ENCODE measurements at places on chromosomes 11 and 22.

- DNase-seq = no peak
Observed at GRCh38 chr11:73239571-73240189, 21.6 kb downstream of the P2RY2 start.

DNA sequence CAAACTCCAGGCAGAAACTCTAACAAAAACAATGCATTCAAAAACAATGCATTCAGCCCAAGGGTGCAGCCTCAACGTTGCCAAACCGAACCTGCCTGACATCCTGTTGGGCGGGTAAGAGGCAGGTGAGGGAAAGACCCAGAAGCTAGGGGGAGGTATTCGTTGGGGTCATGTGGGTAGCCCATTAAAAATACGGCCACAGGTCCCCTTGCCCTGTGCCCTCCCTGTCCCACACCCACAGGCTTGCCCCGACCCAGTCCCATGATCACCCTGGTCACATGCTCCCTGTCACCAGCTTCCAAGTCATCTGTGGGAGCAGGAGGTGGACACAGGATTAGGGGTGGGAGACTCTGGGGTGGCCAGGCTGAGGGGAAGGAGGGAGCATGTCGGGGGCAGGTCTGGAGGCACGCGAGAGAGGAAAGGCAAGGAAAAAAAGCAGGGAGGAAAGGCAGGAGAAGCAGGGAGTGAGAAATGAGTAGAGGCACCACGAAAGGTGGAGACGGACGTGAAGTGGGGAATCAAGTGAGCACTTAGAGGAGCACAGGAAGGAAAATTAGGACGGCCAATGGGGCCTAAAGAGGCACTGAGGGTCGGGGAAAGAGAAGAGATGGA is 683 bp downstream of the PLA2G6 start:
- DNase-seq = no peak

DNA sequence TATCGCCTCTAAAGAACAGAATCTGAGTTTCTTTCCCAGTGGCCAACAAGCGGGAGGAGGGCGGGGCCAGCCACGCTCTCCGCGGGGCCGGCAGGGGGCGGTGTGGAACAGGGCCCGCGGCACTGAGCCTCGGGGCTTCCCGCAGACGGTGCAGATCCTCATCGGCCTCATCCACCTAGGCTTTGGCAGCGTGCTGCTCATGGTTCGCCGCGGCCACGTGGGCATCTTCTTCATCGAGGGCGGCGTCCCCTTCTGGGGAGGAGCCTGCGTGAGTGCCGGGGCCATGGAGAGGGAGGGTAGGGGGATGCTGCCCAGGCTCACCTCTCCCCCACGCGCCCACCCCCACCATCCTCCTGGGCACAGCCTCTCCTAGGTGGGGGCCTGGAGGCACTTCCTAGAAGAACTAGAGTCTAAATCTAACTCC is 10.7 kb downstream of the MS4A15 start:
- DNase-seq = no peak

GRCh38 chr11:80466570-80466969 is 1025.7 kb upstream of the TENM4 start:
- no peak for DNase-seq

- no peak for DNase-seq
Observed at GRCh38 chr22:19383292-19383691, 48.2 kb downstream of the HIRA start.

DNA sequence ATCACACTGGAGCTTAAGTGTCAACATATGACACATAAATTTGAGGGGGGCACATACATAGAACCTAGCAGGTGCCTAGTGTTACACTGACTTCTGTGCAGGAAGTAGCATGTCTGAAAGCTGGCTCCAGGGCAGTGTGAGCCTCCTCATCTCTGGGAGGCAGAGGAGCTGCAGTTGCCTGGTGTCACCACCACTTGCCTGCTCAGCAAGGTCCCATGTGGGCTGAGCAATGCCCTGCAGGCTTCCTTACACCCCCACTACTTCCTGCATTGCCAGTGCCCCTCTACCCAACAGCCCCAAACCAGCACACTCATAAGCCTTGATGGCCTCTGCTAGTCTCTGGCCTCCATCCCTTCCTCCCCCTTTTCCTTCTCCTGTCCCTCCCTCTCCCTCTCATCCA is 165.8 kb downstream of the BUD13 start:
- no peak for DNase-seq

GRCh38 chr22:29716814-29717545 is 2.8 kb upstream of the CABP7 start:
- DNase-seq = peak; percentile 58

DNA sequence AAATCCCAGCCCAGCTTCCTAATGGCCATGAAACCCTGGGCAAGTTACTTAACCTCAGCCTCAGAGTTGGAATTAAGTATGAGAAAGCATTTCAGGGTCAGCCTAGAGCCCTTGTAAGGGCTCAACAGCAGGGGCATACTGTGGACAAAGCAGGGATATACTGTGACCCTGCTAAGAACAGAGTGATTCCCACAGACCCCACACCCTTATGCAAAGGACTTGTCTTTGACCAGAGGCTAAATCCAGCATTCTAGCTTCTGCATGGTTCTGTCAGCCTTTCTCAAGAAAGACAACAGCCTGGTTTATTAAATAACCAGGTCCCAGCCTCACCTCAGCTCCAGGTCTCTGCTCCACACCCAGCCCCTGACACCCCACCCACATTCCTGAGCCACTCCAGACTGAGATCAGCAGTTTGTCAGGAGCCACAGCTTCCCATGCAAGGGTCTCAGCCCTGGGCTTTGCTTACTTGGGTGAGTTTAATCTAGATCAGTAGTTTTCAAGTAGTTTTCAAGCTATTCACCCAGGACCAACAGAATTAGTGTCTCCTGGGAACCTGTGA is 69.2 kb downstream of the GALNT18 start:
- DNase-seq = no peak

DNA sequence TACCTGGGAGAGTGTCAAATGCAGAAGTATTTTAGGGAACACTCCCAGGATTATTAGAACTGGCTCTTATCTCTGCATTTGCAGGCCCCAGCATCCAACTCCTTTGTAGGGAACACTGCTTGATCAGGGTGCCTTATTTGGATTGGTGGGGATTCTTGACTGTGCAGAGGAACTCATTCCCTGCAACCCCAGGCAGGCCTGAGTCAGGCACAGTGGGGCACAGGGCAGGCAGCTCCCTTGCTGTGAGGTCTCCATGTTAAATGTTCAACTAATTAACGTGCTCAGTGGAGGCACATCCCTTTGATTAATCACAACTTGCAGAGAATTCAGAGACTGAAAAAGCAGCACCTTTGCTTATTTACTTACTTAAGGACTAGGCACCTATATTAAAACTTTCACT is 102.3 kb upstream of the TENM4 start:
- DNase-seq = no peak

- peak; percentile 57 for DNase-seq
Observed at GRCh38 chr22:38927033-38927781, 30.2 kb upstream of the APOBEC3A start.

- DNase-seq = no peak
Observed at GRCh38 chr11:115500547-115501501, 3.4 kb downstream of the CADM1 start.

GRCh38 chr11:126456783-126457542 is 101.5 kb downstream of the ST3GAL4 start:
- no peak for DNase-seq

GRCh38 chr11:1639102-1639620 is 9.6 kb downstream of the KRTAP5-5 start:
- no peak for DNase-seq

DNA sequence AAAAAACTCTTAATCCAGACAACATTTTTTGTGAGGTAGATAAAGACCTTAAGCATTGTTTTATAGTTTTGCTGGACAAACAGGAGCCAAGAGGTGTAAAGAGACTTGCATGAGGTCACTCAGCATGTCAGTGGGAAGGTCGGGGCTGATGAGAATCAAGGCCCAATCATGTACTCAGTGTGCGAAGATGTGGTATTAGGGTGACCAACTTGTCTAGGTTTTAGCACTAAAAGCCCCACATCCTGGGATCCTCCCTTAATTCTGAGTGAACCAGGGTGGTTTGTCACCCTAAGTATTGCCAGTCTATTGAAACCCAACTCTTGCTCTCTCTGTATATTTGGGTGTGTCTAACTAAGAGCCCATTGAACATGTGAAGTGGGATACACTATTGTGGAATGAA is 19.5 kb upstream of the SORL1-AS1 start:
- no peak for DNase-seq

GRCh38 chr11:70226967-70227366 is 23.9 kb downstream of the FADD start:
- no peak for DNase-seq

- peak; percentile 55 for DNase-seq
Observed at GRCh38 chr22:38114484-38115398, 4.3 kb upstream of the BAIAP2L2 start.

GRCh38 chr11:57773026-57773598 is 11.5 kb downstream of the CTNND1 start:
- no peak for DNase-seq

- DNase-seq = no peak
Observed at GRCh38 chr11:19697721-19698121, 14.9 kb upstream of the NAV2 start.

GRCh38 chr11:84518631-84519183 is 1108.4 kb downstream of the DLG2 start:
- no peak for DNase-seq

DNA sequence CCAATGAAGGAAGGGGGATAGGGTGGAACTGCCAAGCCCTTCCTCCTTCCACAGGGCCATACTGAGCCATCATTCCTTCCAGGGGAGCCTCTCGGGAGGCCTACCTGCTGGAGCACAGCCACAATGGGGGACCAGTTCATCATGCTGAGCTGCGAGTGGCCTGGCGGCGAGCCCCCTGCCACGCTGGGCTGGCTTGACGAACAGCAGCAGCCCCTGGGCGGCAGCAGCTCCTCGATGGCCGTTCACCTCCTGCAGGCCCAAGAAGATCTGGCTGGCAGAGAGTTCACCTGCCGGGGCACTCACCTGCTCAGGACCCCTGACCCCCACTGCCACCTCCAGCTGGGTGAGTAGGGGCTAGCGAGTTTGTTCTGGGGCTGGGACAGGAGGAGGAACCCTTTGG is 5.9 kb downstream of the VSIG10L2 start:
- DNase-seq = no peak

GRCh38 chr11:103948187-103948763 is 88.2 kb upstream of the DDI1 start:
- DNase-seq = no peak

DNA sequence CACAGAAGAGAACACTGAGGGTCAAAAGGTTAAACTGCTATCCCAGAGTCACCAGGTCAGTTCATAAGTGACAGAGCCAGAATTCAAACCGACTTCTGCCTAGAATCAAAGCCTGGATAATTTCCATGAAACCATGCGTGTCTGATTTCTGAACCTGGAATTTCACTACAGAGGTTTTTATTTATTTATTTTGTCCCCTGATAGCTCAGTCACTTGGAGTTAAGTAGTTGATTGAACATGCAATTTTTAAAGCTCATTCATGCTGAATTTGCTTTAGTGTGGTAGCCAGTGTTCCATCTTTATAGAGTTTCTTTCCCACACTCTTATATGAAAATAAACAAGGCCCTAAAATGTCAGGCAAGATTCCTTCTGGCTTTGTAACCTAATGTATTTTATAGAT is 93.2 kb downstream of the NAV2 start:
- no peak for DNase-seq

DNA sequence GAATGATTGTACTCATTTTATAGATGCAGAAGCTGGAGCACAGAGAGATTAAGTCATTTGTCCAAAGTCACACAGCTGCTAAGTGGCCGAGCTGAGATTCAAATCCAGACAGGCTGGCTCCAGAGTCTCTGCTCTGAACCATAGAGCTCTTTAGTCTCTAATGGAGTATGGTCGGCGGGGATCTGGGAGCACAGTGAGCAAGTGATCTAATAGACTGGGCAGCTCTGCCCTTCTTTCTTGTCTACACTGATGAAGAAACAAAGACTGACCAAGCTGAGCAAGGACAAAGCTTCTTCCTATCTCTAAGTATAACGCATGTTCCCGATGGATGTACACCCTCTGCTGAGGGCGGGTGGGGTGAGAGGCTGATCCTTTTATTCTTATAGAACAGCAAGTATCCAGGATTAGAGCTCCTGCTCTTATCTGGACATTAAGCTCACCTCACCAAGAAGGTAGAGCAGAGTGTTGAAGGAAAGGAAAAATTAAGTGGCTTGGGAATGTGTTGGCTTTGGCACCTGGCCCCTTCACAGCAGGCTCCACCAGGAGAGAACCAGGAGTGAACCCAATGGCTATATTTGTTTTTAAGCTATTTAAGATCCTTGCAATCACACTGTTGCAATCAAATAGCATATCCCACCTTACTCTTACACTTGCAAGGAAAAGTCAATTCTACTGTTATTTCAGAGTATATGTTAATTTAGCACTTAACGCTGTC is 68.7 kb downstream of the ETS1 start:
- DNase-seq = peak; percentile 42

DNA sequence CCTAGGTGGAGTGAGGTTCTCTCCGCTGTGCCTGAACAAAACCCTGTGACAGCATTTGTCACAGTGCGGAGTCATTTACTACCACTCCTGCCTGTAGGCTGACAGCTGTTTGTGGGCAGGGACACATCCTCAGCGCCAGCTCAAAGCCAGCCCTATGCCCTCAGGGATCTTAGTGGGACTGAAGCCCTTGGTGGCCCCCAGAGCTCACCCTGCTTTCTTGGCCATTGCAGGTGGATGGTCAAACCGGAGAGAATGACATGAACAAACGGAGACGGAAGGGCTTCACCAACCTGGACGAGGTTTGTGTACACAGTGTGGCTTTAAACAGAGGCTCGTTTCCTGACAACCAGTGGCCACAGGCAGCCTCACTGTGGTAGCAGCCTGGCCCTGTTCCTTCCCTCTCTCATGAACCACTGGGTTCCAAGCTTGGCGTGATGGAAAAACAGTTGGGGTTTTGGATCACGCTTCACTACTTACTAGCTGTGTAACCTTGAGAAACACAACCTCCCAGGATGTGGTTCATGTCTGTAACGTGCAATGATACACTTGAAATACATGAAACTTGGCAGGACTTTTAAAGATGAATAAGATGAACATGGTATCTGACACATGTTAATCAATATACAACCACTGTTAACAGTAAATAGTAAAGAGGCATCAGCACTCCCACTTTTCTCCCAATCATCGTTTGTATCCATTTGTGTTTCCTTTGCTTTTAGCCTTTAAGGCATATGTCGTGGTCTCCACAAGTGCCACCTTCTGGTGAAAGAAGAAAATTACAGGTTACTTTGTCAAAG is 125.8 kb downstream of the MICAL2 start:
- peak; percentile 49 for DNase-seq

- no peak for DNase-seq
Observed at GRCh38 chr11:133946541-133947318, 10.0 kb downstream of the IGSF9B start.

- DNase-seq = no peak
Observed at GRCh38 chr11:120021978-120022377, 115.9 kb downstream of the TRIM29 start.

DNA sequence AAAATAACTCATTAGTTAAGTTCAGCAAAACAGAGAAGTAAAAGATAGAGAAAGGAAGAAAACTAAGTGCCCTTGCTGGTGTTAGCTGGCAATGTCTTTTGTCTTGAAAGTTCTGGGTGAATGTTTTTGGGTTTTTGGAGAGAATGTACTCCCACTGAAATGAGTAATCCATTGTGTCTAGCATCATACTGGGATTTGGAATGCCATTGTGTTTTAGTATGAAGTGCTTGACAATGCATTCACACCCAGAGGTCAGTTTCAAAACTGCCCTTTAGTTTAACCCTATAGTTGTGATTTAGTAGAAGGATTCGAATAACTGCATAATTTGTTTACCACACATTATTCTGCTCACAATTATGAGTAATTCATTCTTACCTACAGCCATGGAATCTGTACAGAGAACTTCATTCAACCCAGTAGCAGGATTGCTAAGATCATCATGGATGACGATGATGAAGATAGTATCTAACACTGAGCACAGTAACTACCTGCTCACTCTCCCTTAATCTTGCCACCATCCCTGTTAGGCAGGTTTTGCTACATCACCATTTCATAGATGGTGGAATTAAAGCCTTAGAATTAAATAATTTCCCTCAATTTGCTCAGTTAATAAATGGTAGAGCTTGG is 33.9 kb downstream of the MAML2 start:
- DNase-seq = no peak
